Retina (tissue), 1 donor: ENCODE measurements at places on chromosomes 5 and 9.

DNA sequence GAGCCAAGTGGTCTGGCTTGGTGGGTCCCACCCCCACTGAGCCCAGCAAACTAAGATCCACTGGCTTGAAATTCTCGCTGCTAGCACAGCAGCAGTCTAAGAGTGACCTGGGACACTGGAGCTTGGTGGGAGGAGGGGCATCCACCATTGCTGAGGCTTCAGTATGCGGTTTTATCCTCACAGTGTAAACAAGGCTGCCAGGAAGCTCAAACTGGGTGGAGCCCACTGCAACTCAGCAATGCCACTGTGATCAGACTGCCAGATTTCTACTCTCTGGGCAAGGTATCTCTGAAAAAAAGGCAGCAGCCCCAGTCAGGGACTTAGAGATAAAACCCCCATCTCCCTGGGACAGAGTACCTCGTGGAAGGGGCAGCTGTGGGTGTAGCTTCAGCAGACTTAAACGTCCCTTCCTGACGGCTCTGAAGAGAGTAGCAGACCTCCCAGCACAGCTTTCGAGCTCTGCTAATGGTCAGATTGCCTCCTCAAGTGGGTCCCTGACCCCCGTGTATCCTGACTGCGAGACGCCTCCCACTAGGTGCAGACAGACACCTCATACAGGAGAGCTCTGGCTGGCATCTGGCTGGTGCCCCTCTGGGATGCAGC is 18.2 kb upstream of the STK32A start:
- no peak for DNase-seq

- DNase-seq = no peak
Measured at GRCh38 chr5:131396015-131396414, 132.2 kb downstream of the CDC42SE2 start.

DNA sequence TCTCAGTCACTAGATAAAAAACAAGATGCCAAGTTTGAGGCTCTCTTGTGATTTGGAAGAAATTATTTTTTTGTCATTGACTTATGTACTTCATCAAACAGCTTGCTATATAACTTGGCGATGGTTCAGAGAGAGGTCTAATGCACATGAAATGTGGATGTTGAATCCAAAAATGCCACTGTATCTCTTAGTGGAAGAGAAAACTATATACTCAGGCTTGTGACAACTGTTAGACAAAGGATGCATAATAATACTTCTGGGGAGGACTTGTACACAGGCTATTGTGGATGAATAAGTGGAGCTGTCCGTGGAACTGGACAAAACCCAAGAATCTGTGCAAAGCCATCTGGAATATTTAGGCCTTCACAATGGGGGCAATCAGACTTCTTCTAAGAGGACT is 162.9 kb upstream of the NMUR2 start:
- no peak for DNase-seq

- DNase-seq = no peak
Measured at GRCh38 chr9:98344581-98344980, 89.1 kb upstream of the TBC1D2 start.

DNA sequence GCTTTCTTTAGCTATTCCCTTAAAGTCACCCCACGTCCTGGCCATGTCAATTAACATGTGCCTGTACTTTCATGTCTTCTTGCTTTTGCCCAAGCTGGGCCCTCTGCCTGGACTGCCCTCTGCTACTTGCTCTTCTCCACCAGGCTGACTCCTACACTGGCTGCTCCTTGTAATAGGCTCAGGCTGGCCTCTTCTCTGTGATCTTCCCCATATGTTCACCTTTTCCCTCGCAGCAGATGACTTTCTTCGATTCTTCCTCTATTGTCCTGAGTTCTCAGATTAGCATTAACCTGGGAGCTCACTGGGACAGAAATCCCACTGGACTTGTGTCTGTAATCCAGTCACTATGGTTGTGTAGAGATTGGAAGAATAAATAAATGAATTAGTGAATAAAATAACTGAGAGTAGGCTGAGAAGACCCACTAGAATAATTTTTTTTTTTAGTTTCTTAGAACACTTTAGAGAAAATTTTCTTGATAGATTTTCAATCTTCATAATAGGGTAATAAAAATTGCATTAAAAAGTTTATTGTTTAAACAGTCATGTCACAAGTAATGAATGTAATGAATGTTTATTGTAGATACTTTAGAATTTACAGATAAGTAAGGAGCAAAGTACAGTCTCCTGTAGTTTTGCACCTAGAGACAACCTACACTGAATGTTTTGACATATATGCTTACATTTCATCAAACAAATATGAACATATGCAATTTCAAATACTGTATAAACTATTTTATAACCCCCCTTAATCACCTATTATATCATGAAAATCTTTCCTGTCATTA is 47.4 kb upstream of the TNFSF15 start:
- DNase-seq = no peak

GRCh38 chr5:108760512-108760911 is 12.8 kb downstream of the FER start:
- DNase-seq = no peak

DNA sequence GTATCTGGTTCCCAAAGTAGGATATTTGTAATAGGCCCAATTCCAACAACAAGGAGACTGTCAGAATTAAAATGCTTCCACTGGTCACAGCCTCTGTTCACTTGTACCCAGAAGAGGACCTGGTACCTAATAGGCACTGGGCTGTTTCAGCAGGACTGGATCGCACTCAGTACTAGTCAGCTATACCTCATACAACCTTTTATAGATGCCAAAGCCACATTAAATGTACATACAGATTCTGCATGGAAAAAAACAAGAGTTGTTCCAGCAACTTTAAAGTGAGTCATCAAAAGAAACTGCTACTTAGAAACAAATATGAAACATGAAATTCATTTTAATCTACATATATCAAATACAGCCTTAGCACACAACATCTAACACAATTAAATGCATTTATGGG is 87.5 kb downstream of the GPR21 start:
- no peak for DNase-seq

DNA sequence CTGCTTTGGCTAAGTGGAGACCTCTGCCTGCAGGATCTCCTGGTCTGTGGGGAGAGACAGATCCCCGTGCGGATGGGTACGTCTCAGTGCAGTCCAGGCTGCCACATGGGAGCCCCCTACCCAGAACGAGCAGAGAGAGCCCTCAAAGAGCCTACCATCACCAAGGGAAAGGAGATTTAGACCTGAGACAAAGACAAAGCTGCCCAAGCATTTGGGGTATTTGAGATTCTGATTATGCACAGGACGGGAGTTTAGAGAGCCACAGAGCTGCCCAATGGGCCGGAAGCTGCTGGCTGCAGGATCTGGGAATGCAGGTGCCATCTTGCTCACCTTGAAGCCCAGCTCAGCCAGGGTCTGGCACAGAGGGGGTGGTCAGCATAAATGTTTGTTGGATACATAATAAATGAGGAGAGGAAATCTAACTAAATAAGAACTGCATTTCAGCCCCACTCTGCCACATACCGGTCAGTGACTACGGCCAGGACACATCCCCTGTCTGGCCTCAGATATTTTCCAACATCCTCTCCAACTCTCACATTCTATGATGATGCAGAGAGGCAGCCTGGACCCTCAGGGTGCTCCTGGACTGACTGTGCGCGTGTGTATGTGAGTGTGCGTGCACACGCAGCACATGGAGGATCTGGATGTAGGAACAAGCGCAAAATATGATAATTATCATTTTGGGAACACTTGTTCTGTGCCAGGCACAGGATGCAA is 157.8 kb downstream of the FGF18 start:
- no peak for DNase-seq

DNA sequence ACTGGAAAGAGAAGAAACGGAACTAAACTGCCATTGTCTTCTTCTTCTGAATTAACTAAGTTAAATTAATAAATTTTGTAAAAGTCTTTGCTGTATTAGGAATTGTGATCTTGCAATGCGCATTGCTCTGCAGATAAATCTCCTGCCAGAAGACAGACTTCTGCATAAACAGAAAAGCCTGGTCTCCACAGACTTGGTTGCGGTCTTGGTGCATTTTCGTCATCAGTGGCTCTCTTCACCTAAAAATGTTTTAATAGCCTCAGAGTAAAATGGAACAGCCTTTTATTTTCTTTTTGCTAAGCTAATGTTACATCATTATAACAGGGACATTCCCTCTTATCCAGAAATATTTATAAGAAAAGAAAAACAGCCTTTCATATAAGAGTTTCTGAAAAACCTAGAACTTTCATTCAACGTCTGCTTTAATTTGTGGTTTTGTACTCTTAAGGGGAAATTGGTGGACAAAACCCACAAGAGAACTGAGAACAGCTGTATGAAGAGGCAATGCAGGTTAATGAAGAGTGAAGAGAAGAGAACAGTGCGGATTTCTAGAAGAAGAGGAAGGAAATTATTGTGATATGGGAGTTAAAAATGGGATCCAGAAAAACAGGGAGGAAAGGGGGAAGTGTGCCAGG is 10.1 kb downstream of the IFNA5 start:
- DNase-seq = no peak

- peak; percentile 88 for DNase-seq
Measured at GRCh38 chr9:22446950-22447617, 460 bp downstream of the DMRTA1 start.

DNA sequence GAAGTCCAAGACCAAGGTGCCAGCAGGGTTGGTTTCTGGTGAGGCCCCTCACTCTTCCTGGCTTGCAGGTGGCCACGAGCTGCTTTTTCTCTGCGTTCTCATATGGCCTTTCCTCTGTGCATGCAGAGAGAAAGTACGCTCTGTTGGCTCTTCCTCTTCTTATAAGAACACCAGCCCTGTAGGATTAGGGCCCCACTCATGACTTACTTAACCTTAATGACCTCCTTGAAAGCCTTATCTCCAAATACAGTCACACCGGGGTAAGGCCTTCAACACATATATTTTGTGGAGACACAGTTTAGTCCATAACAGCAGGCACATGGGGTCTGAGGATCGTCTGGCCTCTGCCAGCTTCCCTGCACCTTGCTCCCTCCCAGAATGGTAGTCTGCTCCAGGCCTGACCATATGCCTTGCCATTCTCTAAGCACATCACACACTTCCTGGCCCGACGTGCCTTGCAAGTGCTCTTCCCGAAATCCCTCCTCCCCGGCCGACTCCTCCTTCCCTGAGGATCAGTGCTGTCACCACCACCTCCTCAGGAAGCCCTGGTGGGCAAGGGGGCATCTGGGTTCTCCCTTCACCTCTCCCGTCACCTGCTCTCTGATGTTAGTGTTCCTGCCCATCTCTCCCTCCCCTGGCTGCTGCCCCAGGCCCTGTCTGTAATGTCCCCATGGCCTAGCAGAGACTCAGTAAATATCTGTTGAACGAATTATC is 200.7 kb downstream of the AOPEP start:
- no peak for DNase-seq

DNA sequence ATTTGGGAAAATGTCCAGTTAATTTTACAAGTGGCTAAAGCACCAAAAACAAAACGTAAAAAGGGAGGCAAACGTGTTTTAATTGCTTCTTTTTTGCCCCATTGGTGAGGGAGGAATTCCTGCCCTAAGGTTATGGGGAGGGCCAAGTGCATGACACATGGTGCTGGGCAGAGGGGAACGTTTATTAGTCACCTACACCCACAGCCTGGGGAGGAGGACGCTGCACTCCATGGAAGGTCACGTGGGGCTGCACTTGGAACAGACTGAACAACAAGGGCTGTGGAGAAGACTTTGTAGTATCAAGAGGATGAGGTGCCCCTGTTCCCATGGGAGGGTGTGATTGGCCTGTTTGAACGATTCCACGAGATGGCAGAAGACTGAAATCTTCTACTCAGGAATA is 13.7 kb upstream of the ADAMTS16 start:
- DNase-seq = no peak

GRCh38 chr9:6495466-6495865 is 82.5 kb downstream of the UHRF2 start:
- no peak for DNase-seq

GRCh38 chr9:27337236-27337635 is 40.3 kb upstream of the EQTN start:
- DNase-seq = no peak

GRCh38 chr5:146561711-146562110 is 45.7 kb upstream of the GPR151 start:
- no peak for DNase-seq

DNA sequence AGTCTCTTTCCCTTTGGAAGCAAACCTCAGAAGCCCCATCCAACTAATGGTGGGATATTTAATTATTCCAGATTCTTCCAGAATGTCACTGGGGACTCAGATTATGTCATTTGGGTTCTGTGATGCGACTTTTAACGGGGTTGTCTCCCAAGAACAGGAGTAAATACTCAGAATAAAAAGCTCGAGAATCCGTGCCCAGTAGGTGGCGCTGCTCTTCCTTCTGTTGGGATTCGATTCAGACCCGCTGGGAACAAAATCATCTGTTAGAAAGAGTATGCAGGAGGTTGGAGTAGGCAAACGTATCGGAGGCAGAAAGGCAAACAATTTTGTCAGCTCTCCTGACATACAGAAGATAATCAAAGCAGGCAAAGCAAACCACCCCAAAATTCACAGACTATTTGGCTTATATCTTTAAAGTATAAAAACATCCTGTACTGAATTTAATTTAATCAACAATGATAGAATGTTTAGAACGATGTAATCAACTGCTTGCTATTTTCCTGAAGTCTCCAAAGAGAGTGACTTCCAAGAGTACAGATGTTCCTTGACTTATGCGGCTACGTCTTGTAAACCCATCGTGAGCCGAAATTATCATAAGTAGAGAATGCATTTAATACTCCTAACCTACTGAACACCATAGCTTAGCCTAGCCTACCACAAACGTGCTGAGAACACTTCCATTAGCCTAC is 169.8 kb upstream of the RAI14 start:
- peak; percentile 88 for DNase-seq

DNA sequence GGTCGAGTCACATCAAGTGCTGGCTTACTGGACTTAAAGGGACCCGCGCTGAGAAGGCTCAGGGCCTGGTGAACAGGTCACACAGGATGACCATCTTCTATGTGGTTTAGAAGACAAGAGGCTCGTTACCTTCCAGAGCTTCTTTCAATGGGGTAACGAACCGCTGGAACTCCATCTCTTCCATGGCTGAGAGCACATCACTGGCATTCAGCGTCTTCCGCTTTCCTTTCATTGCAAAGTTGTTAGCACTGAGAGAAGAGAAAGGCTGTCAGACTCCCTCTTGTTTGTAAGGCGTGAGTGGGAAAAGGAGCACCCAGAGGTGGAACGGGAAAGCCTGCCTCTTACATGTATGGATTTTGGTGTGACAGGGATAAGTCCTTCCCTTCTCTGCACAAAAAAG is 994 bp downstream of the POLE3 start:
- DNase-seq = peak; percentile 3

DNA sequence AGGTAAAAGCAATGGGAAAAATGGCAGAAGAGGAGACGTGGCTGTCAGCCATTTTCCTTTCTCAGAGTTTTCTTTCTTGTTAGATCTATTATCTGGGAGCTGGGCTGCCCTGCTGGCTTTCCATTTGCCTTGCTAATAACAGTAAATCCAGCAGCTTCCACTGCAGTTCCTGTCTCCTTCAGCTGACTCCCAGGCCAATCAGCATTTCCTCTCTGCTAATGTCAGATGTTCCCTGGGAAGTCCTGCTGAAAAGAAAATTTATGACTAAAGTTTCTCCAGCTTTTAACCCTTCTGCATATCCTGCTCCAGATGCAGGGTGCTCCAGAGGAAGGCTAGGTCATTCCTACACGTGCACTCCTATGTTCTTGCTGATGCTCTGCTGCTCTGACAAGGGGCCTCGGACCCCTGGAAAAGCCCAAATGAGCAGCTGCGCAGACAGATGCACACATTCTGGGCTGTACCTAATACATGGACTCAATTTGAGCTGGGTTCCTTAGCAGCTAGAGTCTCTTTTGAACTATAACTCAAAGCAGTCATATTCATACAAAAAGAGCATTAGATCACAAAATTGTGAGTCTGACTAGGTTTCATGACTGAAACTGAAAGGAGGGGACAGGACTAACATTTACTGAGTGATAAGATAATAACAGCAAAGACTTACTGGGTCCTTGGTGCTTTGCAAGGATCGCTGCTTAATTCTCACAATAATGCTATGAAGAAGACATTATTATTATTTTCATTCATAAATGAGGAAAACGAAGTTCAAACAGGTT is 182.2 kb downstream of the MAPKAP1 start:
- DNase-seq = no peak
